IPS-NIHi11 (cell line): ENCODE measurements at places on chromosomes 7 and 10.

GRCh38 chr10:85635650-85636049, 730.9 kb downstream of the GRID1 start:
- DNase-seq, result no peak

DNA sequence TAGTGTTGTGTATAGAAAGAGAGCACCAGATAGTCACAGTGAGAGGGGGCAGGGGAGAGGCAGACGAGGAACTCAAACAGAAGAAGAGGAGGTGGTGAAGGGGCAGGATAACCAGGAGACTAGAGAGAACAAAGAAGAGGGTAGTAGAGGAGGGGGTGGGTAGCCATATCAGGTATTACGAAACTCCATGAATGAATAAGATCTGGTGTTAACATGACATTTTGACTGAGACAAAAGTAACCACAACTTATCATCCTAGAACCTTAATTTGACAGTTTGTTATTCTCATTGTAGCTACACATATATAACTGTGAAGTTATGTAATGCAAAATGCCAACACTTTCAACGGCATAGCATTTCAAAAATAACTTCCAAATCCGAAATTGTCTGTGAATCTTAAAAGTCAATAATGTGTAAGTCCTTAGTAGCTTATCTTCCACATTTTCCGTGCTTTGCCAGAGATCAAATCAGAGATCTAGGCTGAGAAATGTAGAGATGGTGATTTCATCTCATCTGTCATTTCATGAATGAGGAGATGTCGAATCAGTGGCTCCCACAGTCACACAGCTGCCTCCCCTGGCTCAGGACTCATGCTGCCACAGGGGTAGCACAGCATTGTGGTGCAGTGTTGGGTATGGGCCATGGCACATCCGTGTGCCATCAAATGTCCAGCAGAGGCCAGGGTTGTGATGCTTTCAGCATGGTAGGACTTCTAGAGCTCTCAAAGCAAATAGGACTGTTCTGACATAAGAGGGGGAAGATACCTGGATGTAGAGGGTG, 202.1 kb downstream of the HECW1 start:
- no peak for DNase-seq

DNA sequence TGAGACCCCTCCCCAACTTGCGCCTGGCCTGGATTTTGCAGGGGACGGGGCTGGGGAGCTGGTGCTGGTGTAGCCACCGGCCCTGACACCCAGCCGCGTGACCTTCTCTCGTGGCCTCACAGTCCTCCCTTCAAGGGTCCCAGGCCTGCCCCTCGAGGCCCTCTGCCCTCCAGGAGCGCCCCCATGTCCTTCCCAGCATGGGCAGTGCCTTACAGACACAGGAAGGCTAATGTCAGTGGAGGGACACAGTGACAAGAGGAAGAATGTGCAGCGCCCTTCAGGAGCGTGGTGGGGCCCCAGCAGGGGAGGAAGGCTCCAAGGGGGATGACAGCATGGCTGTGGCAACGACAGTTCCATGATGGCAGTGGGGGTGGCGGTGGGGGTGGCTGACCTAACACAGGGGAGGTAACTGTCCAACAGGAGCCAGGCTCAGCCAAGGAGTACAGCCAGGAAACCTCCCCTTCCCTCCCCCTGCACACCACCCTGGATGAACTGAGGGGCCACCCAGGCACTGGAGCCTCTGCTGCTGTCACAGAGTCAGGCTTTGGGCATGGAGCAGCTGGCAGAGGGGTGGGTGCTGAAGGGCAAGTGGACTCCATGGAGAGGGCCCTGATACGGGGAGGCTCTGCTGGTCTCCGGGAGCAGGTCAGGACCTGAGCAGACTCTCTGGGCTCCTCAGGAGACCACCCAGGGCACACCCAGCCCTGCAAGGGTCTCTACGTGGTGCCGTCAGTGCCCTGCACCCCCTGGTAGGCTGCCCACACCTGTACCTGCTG, 76.0 kb upstream of the RET start:
- DNase-seq, result no peak

DNA sequence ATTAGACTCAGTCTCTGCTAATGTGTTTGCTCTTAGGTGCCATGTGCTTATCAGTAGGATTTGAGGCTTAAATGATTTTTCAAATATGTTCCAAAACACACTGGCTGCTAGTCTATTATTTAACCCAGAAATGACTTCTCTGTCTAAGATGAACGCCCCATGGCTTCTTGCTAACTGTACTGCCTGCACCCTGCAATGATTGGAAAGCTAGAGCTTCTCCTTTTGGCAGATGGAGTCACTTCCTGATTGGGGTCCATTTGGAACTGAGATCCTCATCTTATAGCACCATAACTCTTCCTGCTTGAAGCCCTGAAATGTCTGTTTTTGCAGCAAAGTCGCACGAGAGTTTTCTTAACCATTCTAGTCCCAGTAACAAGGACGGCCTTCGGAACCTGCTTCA, 186.5 kb upstream of the ADO start:
- no peak for DNase-seq
